ENCODE measurements at places on chromosomes 4 and X.

DNA sequence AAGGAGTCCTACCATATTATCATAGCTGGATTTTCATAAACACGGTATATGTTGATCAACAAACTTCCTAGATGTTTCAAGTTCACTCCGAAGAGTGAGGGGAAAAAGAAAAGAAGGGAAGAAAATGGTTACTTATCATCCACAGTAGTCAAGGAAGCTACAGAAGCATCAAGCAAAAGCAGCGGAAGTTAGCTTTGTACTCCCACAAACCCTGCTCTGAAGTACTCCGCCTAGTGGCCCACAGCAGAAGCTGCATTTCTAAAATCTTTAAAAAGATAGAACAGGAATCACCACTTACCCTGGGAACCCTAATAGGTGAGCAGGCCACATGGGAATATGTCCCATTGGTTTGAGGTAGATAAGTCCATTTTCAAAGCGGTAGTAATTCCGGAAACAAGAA is 28.5 kb upstream of the FRG1 start:
- DNase-seq, result no peak

DNA sequence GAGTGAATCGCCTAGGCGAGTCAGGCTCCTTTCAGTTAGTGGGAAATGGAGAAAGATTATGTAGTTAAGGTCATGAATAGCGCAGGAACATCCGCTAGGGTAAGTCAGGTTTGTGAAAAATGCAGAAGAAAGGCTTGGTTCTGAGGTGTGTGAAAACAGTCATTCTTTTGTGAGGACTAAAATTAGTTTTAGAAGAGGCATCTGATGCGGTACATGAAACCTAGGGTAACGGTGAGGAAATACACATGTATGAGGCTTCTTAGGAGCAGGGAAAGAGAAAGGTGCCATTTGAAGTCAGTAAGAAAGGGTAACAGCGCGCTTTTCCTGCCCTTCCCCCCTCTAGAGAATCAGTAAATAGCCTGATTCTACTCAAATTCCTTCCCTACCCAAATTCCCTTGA is 570 bp upstream of the RNF128 start:
- DNase-seq, result no peak

DNA sequence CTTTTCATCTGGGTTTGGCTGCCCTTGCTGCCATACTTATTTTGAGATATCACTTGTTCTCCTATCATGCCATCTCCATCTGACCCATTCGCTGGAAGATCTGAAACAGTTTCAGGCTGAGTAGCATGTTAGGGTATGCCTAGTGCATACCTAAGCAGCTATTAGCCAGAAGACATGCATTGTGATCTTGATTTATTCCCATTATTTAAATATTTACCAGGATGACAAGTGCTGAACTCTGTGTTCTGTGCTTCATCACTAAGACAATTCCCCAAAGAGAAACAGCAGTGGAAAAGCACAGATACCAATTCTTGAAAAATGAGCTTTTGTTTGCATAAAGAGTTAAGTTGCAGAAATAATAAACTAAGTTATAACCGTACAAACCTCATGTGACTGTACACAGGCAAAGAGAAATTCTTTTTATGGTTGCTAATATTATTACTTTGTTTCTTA is 271.0 kb upstream of the ARSJ start:
- DNase-seq, result no peak

GRCh38 chrX:24002167-24002566 is 24.8 kb downstream of the KLHL15 start:
- DNase-seq, result no peak

DNA sequence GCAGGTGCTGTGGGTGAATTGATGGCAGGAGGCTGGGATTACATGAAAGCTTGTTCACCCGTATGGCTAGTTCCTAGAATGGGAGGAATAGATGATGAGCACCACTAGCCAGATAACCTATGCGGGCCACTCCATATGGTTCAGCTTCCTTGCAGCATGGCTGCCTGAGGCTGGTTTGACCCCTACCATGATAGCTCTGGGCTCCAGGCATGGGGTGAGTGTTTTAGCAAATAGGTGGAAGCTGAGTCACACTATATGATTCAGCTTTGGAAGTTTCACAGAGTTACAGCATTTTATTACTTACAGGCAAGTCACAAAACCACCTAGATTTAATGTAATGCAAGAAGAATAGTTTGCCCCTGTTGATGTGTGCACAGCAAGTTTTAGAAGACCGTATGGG is 603.2 kb downstream of the STIM2 start:
- no peak for DNase-seq

DNA sequence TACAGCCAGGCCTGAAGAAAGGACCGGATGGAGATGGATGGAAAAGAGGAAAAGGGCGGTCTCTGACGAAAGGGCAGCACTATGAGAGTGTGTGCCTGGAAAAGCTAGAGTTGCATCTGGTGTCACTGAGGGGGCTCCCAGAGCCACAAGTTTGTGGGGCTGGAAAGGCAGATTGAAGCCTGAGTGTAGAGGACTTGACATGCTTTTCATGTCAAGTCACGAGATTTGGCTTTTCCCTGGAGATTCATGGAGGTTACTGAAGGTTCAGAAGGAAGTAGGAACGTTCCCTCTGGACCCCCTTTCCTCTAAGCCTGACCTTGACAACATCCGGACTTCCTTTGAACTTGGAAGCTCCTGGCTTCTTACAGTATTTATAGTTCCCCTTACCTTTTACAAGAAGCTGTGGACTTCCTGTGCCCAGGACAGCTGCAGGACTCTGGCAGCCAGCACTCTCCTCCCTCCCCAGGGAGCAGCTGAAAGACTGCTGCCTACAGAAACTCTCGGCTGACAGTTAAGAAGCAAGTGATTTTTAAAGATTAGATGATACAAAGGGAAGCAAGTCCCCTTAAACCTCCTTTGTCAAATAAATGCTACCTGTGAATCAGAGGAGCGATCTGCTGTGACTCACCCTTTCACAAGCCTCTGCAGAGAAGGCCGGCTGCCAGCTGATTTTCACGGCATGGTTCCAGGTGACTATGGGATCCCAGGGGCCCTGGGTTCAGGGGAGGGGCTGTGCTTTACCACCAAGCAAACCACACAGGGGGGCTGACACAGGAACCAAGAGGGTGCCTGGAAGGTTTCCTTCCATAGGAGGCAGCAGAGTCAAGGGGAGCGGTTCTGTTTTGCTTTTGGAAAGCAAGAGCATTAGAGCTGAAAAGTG is 72.9 kb upstream of the STIM2 start:
- no peak for DNase-seq

DNA sequence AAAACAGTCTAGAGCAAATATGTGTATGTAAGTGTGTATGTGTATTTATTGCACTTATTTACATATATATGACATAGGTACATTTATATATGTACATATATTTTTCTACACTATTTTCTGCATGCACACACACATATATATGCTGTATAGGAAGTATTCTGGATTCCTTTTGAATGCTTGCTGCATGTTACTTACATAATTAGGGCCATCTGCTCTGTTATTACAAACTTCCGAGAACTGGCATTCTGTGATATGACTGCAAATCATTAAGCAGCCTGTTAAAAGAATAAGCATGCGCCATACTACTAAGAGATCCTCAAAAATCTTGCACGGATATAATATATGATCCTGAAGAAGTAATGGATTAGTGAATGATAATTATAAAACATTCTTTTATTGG is 1157.6 kb upstream of the TENM3 start:
- no peak for DNase-seq

DNA sequence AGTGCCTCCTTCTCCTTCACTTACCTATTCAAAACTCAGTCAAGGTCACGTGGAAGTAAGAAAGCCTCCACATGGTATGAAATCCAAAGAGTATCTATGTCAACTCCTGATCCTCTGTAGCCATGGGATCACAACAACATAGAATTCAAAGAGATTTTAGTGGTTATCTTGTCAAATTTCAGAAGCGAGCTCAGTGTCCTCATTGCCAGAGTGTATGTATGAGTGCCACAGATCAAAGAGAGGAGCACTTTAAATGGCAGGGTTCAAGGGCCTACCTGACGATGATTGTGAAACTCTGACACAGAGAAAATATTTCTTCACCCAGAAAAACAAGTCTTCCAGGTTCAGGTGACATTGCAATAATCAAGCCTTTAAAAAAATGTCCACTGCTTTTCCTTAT is 1.2 kb upstream of the ACE2 start:
- DNase-seq, result no peak

DNA sequence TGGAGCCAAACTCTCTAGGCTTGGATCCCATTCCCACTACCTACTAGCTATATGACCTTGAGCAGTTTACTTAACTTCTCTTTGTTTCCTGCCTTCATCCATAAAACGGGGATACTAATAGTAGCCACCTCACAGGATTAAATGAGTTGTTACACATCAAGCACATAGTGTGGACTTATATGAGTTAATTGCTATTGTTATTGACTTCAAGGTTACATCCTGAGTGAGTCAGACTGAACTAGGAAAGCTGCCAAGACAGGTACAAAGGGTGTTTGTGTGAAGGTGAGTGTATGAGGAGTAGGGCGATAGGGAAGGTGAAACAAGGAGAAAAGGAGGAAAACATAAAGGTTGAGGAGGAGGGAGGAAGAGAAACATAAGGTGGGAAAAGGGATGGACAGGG is 32.2 kb downstream of the TFDP3 start:
- DNase-seq, result no peak

GRCh38 chr4:126267689-126268088 is 952.9 kb downstream of the FAT4 start:
- no peak for DNase-seq

- DNase-seq, result no peak
Measured at GRCh38 chr4:54082168-54082567, 17.8 kb upstream of the CHIC2 start.

GRCh38 chr4:38266616-38267015 is 306.4 kb downstream of the PTTG2 start:
- DNase-seq, result no peak

- DNase-seq, result no peak
Measured at GRCh38 chr4:6935965-6936364, 26.3 kb downstream of the TBC1D14 start.

GRCh38 chrX:153845195-153845594 is 14.9 kb upstream of the PDZD4 start:
- DNase-seq, result no peak

DNA sequence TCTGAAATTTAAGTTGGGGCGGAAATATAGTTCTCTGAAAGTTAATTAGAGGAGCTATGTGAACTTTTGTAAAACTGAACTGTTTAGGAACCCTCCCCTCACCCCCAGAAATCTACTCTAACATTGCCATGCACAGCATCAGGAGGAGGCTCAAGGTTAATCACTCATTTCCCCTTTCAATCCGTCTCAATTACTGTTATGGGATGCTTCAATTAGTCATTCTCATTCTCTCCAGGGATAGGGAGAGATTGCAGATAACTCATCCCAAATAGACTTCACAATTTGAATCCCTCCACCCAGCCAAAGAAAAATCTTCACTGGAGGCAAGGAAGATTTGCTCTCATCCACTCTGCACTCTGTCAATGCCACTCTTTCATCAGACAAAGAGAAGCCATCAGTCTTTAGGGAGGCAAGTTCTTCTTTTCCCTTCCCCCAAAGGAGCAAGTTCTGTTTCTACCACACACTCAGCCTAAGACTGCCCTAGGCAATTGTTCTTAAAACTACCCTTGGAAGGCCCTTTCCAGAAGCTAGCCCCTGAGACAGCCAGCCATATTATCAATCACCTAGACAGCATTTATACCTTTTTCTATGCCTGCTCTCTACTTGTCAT is 140.4 kb downstream of the SLC10A7 start:
- DNase-seq, result no peak

DNA sequence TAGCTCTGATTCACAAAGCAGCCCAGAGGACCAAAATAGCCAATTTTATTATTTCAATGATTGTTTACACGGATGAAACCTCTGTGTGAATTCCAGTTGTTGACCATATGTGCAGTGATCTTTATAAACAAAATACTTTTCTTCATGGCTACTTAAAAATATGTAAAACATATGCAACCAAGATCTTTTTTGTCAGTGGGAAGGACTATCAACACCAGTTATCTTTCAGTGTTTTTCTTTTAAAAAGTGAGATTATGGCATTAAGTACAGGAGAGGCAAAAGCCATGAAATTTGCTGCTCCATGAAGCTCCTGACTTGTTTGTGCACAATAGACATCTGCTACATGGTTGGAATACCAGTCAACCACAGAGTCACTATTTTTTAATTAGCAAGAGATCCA is 184.4 kb downstream of the DKK2 start:
- DNase-seq, result no peak

- no peak for DNase-seq
Measured at GRCh38 chr4:150387981-150388380, 194.0 kb upstream of the MAB21L2 start.

GRCh38 chrX:37578045-37578444 is 6.6 kb downstream of the LANCL3 start:
- no peak for DNase-seq

GRCh38 chr4:168612450-168613135 is 115.7 kb downstream of the PALLD start:
- no peak for DNase-seq

DNA sequence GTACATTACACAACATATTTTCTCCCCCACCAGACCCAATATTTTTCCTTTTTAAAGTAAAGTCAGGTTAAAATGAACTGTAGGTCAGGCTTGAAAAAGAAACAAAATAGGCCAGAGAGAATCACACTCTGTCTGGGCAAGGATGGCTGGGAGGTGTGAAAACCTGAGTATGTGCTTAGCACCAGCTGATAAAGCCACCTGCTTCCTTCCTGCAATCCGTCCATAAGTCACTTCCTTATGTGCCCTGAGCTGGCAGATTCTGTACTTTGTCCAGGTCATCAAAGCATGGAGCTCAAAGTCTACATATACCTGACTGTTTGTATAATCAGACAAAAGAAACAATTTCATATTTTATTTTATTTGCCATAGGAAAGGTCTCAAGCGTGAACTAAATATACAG is 37.7 kb downstream of the ANTXR2 start:
- DNase-seq, result no peak

All from stimulated activated CD4-positive, alpha-beta T cell treated with anti-CD3 and anti-CD28 coated beads, Interleukin-1b, Interleukin-23, amount 100 ng/mL, for 24 hours (primary cell).